ENCODE measurements at places on chromosomes 12 and 14.

DNA sequence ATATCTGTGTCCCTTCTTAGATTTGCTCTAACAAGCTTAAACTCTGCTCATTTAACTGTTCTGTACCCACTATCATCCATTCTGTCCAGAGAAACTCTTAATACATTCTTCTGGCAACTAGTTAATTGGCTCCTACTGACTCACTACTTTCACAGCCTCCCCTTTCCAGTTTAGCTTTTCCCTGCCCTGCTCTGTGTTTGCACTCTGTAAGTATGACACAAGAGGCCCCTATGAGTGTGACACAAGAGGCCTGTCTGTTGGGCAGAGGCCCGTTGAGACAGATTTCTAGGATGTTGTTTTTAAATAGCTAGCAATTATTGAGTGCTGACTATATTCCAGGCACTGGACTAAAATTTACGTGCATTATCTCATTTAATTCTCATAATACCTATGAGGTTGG, 246.0 kb upstream of the DAAM1 start:
- DNase-seq: no peak

GRCh38 chr14:23827100-23827892, 126.3 kb upstream of the DHRS4 start:
- no peak for DNase-seq

DNA sequence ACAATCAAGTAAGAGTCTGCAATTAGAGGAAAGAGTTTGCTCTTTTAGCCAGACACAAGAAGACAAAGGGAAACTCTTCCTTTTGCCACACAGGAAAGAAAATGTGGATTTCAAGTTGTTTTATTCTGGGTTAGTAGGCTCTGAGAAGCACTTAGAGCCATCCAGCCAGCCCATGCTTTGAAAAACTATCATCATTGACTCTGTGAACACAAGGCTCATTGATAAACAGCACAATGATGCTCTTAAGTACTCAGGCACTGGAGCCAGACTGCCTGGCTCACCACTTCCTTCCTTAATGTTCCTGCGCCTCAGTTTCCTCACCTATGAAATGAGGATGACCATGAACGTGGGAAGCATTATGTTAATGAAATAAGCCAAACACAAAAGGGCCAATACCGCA, 150.2 kb upstream of the EEA1 start:
- DNase-seq: no peak

DNA sequence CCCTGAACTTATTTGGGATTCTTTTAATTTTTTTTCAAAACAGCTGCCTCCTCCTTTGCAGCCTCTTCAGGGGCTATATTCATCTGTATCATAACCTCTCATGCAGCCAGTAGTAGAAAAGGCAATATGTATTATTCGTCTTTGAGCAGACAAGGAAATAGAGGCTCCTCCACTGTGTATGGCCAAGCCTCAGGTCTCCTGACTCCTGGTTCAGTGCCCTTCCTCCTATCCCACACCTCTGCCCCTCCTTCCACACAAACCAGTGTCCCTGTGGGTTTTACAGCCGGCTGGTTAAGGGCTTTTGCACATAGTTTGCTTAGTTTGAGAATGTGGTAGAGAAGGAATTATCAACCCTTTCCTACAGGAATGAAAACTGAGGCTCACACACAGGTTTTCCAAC, 8.8 kb upstream of the ACVRL1 start:
- no peak for DNase-seq

- no peak for DNase-seq
Measured at GRCh38 chr12:43145481-43145880, 406.5 kb downstream of the ADAMTS20 start.

GRCh38 chr12:50017641-50018040, 7.7 kb downstream of the RACGAP1 start:
- DNase-seq: no peak

DNA sequence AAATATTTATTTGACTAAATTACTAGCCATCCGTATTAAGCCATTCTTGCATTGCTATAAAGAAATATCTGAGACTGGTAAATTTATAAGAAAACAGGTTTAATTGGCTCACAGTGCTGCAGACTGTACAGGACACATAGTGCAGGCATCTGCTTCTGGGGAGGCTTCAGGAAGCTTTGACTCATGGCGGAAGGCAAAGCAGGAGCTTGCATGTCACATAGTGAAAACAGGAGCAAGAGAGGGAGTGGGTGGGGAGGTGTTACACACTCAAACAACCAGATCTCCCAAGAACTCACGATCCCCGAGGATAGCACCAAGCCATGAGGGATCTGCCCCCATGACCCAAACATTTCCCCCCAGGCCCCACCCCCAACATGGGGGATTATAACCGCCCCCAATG, 26.7 kb upstream of the RAB21 start:
- DNase-seq: no peak

GRCh38 chr12:3572560-3572959, 81.6 kb downstream of the PRMT8 start:
- DNase-seq: no peak

- no peak for DNase-seq
Measured at GRCh38 chr12:121558956-121559355, 21.9 kb downstream of the KDM2B start.

GRCh38 chr14:57512220-57512619, 18.6 kb upstream of the CCDC198 start:
- no peak for DNase-seq

DNA sequence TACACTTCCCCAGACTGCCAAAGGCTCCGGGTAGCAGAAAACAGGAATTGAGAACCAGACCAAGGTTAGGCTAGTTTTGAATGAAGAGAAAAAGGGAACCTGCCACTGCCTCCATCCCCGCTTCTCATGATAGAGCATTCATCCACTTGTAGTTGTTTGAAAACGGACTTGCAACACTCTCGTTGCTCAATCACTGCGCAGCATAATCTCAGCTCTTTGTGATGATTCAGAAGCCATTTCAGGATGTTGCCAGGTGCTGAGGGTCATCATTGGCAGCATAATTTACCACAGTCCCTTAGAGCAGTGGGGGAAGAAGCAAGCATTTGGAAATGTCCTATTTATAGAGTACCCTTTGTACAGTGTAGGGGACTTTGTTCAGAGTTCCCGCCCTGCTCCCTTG, 25.6 kb downstream of the KCNK13 start:
- no peak for DNase-seq
